Pancreas (tissue), 10 donors: ENCODE measurements at places on chromosomes 6 and 20.

- no peaks in the 10 kb centered on the region for H3K4me1 ChIP-seq
- H3K36me3 ChIP-seq, result no peaks in the 10 kb centered on the region
- H3K27me3 ChIP-seq, result no peaks in the 10 kb centered on the region
- no peak overlapping the region for H3K4me3 ChIP-seq
- H3K27ac ChIP-seq, result no peak overlapping the region
Measured at GRCh38 chr20:51680067-51680749, 88.0 kb downstream of the ATP9A start.

DNA sequence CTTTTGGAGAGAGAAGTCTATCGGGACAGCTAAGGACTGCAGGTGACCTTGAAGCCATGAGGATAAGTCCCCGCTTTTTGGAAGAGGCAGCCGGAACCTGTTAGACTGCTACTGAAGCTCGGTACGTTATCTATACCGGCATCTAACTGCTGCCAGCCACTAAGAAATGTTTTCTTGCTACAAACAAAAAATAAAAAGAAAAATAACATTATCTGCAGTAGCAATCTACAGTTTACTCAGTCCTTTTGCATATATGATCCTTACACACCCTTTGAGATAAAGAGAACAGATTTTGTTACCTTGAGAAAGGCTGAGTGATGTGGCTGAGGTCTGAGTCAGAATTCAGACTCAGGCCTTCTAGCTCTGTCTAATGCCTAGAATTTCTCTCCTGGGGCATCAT is 314.6 kb downstream of the CDH26 start:
- no peak overlapping the region for H3K27ac ChIP-seq
- no peak overlapping the region for H3K4me3 ChIP-seq
- no peaks in the 10 kb centered on the region for H3K4me1 ChIP-seq
- H3K27me3 ChIP-seq, result no peaks in the 10 kb centered on the region

DNA sequence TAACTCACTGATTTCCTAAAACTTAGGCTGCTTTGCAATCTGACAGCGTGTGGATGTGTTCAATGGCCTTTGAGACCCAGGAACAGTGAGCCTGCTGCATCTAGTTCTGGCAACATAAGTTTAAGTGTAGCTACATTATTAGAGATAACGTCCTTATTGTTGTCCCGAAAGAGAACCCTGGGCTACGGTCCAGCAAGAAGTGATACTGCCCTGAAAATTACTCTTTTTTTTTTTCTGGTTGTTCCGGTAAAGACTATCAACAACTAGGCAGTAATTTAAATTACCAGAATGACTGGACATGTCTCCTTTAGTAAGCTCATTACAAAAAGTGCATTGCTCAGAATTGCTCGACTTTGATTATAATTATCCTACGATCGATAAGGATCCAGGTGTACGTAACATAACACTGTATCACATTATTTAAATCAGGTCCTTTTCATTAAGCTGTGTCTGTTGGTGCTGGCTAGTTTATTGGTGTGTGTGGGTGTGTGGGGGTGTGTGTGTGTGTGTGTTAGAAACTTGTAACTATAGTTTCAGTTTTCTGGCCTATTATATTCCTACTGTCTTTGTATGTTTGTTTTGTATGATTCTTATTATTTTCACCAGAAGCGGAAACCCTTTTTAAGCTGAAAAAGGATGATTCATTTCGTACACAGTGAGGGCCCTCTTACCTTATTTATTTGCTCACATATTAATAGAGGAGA is 3.0 kb downstream of the TSHZ2 start:
- H3K27ac ChIP-seq, result peak overlapping the region; percentile 71
- H3K36me3 ChIP-seq, result no peaks in the 10 kb centered on the region
- DNase-seq, result no peak
- no peaks in the 10 kb centered on the region for H3K27me3 ChIP-seq

GRCh38 chr6:15441215-15441868 is 195.5 kb downstream of the JARID2 start:
- DNase-seq, result no peak
- H3K27ac ChIP-seq, result no peak overlapping the region
- H3K27me3 ChIP-seq, result no peaks in the 10 kb centered on the region

GRCh38 chr6:80439721-80440470 is 333.4 kb downstream of the BCKDHB start:
- no peak overlapping the region for H3K27ac ChIP-seq
- no peaks in the 10 kb centered on the region for H3K4me1 ChIP-seq
- H3K36me3 ChIP-seq, result no peaks in the 10 kb centered on the region
- no peak overlapping the region for H3K4me3 ChIP-seq

DNA sequence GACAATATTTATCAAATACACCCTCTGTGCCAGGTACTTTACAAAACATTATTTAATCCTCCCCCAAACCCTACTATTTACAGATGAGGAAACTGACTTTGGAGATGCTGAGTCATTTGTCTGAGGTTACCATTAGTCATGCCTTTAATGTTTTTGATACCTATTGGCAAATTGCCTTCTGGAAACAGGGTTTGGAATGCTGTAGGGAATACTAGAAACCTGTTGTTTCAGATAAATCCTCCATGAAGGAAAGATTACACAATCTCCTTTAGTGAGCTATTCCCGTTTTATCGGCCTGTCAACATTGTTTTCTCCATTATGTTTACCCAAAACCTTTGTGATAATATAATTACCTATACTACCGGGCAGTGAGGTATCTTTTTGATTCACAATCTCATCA is 93.6 kb upstream of the ADGRF1 start:
- no peak overlapping the region for H3K27ac ChIP-seq
- DNase-seq, result peak; percentile 27
- H3K4me3 ChIP-seq, result no peak overlapping the region
- no peaks in the 10 kb centered on the region for H3K27me3 ChIP-seq

DNA sequence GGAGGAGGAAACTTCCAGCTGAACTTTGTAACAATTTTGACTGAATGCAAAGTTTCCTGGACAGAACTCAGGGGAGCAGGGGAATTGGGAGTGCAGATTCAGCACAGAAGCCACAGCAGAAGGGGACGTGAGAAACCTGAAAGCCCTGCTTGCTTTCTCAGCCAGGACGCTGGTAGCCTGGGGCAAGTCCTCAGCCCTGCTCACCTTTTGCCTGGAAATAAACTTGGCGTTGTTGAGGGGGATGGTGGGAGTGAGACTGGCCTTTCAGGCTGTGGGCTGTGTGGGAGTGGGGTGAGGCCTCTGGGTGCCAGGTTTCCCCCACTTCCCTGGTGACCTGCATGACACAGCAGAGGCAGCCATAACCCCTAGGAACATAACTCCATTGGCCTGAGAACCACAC is 238.1 kb upstream of the HS3ST5 start:
- no peaks in the 10 kb centered on the region for H3K36me3 ChIP-seq
- H3K27ac ChIP-seq, result no peak overlapping the region
- no peak overlapping the region for H3K4me3 ChIP-seq
- no peak for DNase-seq
- H3K4me1 ChIP-seq, result no peaks in the 10 kb centered on the region

GRCh38 chr6:41051873-41052272 is 1.1 kb upstream of the APOBEC2 start:
- H3K27ac ChIP-seq, result no peak overlapping the region
- H3K4me1 ChIP-seq, result peaks cover 32% of the 10 kb centered on the region
- no peaks in the 10 kb centered on the region for H3K36me3 ChIP-seq
- no peak for DNase-seq
- no peak overlapping the region for H3K4me3 ChIP-seq
- no peaks in the 10 kb centered on the region for H3K27me3 ChIP-seq

DNA sequence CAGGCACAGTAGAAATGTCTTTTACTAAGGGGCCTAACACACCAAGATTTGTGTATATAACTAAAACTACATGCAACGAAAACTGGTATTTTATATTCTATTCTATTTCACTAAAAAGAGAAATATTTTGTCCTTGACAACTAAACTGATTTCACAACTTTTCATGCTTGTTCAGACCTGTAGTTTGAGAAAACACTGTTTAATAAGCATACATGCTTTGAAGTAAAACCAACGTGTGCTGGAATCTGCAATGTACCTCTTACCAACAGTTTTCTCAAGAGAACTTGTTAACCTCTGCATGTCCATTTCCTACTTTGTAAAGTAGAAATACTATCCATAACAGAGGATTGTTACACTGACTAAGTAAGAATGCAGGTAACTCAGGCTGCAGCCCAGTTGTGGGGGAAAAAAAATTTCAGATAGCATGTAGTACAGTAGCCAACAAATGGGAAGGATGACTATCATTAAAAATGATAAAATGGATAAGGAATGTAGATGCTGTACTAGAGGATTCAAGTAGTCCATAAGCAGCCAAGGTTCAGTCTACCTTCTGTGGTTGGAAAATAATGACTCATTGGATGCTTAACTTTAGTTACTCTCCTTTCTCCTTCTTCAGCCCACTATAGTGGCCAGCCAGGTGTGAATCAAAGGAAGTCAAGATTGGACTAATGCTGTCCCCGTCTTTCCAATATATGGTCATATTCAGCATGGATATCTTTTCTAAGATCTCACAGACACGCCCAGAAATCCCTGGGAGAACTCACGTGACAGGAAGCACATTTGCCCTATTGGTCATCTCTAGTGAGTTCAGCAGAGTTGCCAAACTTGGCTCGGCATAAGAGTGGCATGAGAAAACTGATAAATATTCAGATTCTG is 65.2 kb downstream of the HFE start:
- no peaks in the 10 kb centered on the region for H3K27me3 ChIP-seq
- no peaks in the 10 kb centered on the region for H3K36me3 ChIP-seq
- no peak overlapping the region for H3K27ac ChIP-seq
- no peak for DNase-seq

DNA sequence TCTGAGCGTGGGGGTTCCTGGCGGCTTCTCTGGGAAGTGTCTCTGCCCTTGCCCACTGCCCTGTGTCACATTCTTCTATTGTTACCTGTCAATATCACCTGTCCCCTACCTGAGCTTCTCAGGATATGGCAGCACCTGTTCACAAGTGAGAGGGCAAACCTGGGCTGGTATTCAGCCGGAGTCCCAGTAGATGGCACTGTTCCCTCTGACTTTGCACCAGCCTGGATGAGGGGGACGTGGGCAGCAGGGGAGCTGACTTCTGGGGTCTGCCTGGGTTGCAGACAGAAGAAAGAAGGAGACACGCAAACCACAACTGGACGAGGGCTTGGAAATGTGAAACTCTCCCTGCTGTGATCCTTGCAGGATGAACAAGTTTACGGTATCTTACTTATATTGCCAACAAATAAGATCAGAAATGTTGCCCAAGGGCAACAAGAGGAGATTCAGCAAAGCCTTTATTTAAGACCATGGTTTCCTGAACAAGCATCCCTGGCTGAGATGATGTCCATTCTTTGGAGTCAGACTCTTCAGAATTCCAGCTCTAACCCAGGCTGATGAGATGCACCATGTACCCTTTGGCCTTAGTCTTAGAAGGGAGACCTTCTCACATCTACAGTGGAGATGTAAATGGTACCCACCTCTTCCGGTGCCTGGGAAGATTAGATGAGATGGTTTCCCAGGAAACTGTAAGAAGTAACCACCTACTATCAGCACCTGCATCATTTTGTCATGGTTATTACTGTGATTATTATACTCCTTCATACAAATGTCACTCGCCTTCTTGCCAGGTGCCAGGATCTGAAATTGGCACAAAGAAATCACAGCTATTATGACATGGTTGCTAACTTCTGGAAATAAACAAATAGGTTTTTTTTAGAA is 400.0 kb upstream of the CDH4 start:
- no peak overlapping the region for H3K27ac ChIP-seq
- no peaks in the 10 kb centered on the region for H3K36me3 ChIP-seq
- no peak overlapping the region for H3K4me3 ChIP-seq
- no peaks in the 10 kb centered on the region for H3K27me3 ChIP-seq

GRCh38 chr6:56891754-56892153 is 63.2 kb upstream of the BEND6 start:
- H3K4me1 ChIP-seq, result no peaks in the 10 kb centered on the region
- no peak for DNase-seq
- H3K4me3 ChIP-seq, result no peak overlapping the region
- H3K36me3 ChIP-seq, result no peaks in the 10 kb centered on the region

- H3K27me3 ChIP-seq, result no peaks in the 10 kb centered on the region
- H3K27ac ChIP-seq, result no peak overlapping the region
- DNase-seq, result no peak
- peaks cover 8% of the 10 kb centered on the region for H3K36me3 ChIP-seq
Measured at GRCh38 chr6:135291288-135292076, 110.4 kb downstream of the MYB start.

DNA sequence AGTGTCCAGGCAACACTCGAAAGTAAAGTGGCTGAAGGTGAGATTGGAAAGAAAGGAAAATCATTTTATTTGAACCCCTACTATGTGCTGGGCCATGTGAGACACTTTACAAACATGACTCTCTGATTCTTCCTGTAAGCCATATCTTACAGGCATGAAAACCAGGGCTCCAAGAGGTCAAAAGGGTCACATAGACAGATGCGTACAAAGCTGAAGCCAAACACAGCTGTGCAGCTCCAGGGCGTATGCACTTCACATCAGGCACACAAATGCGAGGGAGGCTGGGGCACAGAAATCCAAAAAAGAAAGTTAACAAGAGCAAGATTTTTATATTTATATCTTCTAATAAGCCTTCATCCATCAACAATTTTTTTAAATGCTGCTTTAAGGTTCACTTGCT is 176.5 kb downstream of the PHACTR1 start:
- no peak overlapping the region for H3K27ac ChIP-seq
- no peaks in the 10 kb centered on the region for H3K4me1 ChIP-seq
- DNase-seq, result no peak
- H3K36me3 ChIP-seq, result no peaks in the 10 kb centered on the region
- H3K27me3 ChIP-seq, result no peaks in the 10 kb centered on the region

- no peaks in the 10 kb centered on the region for H3K4me1 ChIP-seq
- H3K36me3 ChIP-seq, result no peaks in the 10 kb centered on the region
- no peak overlapping the region for H3K4me3 ChIP-seq
- H3K27me3 ChIP-seq, result no peaks in the 10 kb centered on the region
- H3K27ac ChIP-seq, result no peak overlapping the region
- DNase-seq, result no peak
Measured at GRCh38 chr20:46123482-46124245, 5.5 kb downstream of the CD40 start.

DNA sequence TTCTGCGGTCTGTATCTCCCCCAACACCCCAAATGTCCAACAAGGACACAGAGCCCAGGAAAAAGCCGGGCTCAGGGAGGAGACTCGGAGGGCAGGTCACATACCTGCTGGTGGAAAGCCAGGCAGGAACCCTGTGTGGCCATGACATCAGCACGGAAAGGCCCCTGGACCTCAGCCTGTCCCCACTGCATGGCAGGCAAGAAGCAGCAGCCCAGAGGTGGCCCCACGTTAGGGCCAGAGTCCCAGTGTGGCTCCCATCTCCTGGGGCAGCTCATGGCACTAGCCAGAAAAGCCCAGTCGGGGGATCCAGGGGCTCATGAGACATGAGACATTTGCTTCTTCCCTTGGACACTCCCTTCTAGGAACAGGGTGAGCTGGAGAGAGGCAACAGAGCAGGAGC is 258.7 kb downstream of the DLL1 start:
- no peaks in the 10 kb centered on the region for H3K4me1 ChIP-seq
- H3K36me3 ChIP-seq, result no peaks in the 10 kb centered on the region
- H3K27ac ChIP-seq, result no peak overlapping the region
- DNase-seq, result no peak

DNA sequence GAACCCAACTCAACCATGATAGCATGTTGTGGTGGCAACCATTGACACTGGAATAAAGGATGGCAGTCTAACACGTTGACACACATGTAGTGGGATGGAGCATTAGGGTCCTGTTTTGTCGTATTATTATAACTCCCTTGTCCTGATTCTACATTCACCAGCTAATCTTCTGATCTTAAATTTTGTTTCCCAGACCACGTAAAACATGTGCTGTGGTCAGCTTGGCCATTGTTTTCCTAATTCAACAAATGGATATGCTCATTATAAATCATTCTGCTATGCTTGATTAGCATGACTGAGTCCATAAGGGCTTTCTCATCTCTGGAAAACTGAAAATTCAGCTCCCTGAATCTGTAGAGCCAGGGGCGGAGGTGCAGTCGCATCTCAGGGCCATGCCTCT is 15.0 kb downstream of the MRAP2 start:
- no peaks in the 10 kb centered on the region for H3K4me1 ChIP-seq
- H3K27me3 ChIP-seq, result no peaks in the 10 kb centered on the region
- H3K36me3 ChIP-seq, result no peaks in the 10 kb centered on the region
- no peak overlapping the region for H3K27ac ChIP-seq
- DNase-seq, result no peak
